ENCODE measurements at places on chromosomes 3 and 15.
A peak's percentile ranks its signal among the peaks of the same experiment; 100 is the strongest.

- DNase-seq, result no peak
Observed at GRCh38 chr3:46844881-46845312, 18.3 kb downstream of the MYL3 start.

DNA sequence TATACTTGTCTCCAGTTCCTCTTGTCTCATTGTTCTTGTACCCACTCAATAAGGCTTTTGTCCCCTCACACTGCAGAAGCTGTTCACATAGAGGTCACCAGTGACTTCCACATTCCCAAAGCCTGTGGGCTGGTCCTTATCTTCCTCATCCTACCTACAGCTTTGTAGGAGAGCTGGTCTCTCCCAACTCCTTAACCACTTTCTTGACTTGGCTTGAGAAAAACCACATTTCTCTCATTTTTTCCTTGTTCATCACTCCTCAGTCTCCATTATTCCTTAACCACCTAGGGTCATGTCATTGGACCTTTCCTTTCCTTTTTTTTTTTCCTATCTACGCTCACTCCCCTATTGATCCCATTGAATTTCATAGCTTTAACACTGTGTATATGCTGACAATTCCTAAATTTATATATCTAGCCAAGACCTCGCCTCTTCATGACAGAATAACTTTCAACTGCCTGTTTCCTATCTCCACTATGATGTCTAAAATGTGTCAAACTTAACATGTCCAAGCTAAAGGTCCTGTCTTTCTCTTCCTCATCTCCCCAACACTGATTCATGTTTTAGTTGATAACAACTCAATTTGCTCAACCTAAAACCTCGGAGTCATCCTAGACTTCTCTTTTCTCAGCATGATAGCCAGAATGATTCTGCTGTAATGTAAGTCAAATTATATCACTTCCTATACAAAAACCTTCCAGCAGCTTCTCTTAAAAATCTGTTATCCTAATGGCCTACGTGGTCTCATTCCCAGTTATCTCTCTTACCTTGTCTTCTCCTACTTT lies 49.5 kb downstream of the CEP63 start:
- no peak for DNase-seq

DNA sequence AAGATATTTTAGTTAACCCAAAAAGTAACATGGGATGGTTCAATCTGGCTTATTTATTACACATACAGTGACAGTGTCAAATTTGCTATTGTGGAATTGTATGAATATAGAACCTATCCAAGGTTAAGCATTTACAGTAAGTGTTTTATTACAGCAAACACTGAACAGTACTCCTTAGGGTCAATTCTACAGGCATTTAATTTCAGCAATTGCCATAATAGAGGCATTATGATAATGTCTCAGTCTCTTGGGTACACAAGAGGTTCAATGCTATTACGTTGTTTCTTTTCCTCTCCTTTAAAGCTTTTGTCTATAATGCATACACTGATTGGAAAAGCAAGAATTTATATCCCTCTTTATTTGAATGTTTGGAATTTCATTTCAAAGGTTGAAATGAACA lies 275.7 kb upstream of the NAALADL2 start:
- DNase-seq, result no peak

- DNase-seq, result peak; percentile 30
Observed at GRCh38 chr3:124559846-124560574, 170.2 kb upstream of the UMPS start.

GRCh38 chr3:45214061-45214680 lies 11.9 kb downstream of the TMEM158 start:
- no peak for DNase-seq

DNA sequence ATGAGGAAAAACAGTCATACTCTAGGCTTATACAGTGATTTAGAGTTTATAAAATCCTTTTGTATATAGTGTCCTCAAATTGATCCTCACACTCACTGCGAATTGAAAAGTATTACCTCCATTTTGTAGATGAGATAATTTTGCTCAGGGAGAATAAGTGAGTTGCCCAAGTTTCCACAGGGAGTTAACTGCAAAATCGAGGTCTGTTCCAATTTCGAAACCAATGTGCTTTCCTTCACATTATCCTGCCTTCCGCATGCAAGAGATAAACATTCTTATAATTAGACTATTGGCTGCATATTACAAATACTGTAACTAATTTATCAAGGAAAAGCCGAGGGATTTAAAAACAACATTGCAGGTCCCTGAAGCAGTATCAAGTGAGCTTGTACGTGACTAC lies 667.0 kb downstream of the SQOR start:
- DNase-seq, result no peak

DNA sequence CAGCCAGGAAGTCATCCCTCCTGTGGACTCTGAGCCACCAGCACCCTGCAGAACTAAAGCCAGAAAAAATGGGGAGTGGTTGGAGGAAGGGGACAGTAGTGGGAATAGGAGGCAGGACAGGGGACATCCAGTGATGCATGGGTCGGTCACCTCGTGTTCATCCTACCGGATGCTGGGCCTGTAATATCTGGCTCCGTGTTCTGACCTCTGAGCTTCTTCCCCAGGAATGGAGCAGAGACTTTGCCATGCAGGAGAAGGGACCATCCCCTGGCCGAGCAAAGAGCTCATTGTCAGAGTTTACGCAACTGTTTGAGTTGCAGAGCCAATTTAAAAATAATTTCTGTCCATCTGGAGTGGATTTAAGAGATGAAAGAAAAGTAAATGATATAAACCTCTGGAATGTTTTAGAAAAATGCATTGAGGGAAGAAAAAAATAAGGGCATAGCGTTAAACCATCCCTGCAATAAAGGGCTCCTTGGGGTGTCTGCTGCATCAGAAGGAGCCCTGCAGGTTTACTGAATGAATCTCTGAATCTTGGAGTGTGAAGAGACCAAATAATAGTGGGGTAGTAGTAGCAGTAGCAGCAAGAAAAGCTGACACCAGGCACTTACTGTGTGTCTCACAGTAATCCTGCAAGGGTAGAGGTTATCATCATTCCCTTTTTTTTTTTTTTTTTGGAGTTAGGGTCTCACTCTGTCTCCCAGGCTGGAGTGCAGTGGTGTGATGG lies 70.9 kb downstream of the AAGAB start:
- no peak for DNase-seq

GRCh38 chr15:66713843-66714508 lies 11.9 kb downstream of the SMAD6 start:
- no peak for DNase-seq

GRCh38 chr3:111907151-111907550 lies 48.1 kb downstream of the PHLDB2 start:
- DNase-seq, result no peak

- no peak for DNase-seq
Observed at GRCh38 chr3:124463234-124463633, 267.0 kb upstream of the UMPS start.

DNA sequence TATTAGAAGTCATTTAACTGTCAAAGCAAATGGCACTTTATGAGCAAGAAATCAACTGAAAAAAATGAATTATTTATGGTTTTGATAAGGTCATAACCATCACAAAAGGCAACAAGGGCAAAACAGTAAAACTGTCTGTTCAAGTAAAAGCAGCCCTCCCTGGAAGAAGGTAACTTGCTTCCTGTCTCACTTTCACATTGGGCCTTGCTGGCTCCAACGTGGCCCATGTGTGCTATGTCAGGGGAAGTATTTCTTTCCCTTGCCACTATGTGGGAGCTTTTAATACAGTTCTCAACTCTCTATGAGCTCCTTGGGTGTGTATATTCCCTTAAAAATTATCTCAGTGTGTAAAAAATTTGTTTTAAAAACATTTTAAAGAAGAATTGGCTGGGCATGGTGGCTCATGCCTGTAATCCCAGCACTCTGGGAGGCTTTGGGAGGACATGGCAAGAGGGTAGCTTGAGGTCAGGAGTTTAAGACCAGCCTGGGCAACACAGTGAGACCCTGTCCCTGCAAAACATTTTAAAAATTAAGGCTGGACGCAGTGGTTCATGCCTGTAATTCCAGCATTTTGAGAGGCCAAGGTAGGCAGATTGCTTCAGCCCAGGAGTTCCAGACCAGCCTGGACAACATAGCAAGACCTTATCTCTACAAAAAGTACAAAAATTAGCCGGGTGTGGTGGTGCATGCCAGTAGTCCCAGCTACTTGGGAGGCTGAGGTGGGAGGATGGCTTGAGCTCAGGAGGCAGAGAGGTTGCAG lies 45.2 kb upstream of the TJP1 start:
- DNase-seq, result no peak

- DNase-seq, result no peak
Observed at GRCh38 chr15:42510258-42511006, 15.0 kb downstream of the SNAP23 start.

- DNase-seq, result no peak
Observed at GRCh38 chr3:17980863-17981262, 238.4 kb upstream of the TBC1D5 start.

DNA sequence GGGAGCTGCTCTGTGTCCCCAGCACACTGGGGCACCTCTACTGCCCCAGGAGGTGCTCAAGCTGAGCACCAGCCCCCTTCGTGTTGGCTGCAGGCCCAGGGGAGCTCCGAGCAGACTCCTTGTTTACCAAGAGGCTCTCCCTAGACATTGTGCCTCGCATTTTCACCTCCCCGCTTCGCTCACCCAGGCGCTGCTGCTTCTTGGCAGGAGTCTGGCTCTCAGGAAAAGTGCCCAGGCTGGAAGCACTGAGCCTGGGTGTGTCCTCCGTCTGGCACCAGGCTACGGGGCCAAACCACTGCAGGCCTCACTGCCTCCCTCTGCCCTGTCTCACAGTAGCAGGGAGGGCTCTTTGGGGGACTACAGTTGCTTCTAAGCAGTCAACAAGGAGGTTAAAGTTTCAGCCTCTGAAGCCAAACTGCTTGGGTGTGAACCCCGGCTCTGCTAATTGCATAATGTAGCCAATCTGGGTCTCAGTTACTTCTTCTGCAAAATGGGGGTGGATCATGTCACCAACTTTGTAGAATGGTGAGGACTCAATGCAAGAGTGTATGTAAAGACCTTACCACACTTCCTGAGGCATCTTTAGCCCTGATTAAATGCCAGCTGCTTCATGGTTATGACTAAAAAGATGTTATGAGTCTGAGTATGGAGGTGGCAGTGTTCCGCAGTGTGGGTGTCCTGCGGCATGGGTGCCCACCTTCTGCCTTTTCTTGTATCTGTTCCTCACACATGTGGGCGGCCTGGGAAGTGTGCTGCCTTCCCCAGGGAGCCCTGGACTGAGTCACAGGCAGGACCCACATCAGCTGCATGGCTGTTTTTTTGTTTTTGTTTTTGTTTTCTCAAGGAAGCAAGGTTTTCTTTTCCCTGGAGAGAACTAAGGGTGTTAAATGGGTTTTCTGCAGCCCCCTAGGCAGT lies 88.9 kb downstream of the CLSTN2 start:
- DNase-seq, result no peak

DNA sequence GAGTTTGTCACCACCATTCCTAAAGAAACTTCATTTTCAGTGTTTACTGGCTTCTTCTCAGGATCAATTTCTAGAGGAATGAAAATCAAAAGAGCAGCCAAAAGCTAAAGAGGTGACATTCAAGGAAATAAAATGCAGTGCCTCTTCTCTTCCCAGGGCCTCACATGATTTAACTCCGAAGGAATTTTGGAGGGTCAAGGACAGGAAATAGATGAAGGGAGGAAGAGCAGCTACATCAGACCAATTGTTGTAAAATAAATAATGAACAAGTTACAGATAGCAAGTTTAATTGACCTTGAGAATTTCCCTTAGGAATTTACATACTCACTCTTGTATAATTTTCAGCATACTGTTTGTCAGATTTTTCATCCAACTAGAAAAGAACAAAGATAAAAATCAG lies 78.1 kb downstream of the LRRFIP2 start:
- no peak for DNase-seq

GRCh38 chr3:42062464-42062863 lies 28.7 kb upstream of the TRAK1 start:
- DNase-seq, result no peak

- no peak for DNase-seq
Observed at GRCh38 chr3:87503900-87504498, 227.6 kb upstream of the POU1F1 start.

- no peak for DNase-seq
Observed at GRCh38 chr3:64267721-64268604, 42.7 kb upstream of the PRICKLE2 start.

GRCh38 chr3:47432673-47433072 lies 43.1 kb downstream of the SCAP start:
- no peak for DNase-seq

DNA sequence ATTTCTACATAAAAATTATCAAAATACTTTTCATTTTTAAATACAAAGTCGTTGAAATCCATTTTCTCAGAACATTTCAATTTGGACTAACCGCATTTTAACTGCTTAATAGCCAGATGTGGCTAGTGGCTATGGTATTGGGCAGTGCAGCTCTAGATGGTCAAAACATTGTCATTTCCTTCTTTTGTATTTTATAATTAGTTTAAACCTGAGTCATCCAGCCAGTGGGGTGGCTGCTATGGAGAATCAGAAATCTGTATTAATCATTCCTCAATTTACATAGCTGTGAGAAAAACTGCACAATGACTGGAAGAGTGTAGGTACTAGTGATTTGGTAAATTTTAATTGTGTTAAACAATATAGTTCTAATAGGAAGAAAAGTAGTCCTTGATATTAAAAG lies 245.3 kb downstream of the PDZRN3 start:
- no peak for DNase-seq

DNA sequence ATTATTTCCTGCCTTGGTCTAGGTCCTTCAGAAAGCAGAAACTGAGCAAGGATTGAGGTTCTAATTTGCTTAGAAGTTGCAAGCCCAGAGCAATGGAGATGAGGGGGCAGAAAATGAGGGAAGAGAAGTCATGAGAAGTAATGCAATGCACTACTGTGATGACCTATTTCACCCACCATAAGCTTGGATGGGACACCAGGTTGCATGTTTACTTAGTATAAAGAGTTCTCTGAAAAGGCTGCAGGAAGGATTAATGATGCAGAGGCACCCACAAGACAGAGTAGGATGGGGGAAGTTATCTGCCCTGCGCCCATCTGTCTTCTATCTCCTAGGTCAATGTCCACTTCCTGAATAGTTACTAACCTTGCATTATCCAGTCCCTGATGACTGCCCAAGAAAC lies 84.8 kb upstream of the SNRK start:
- DNase-seq, result no peak

GRCh38 chr3:138442433-138442832 lies 8.0 kb downstream of the ESYT3 start:
- DNase-seq, result no peak

GRCh38 chr3:7640787-7641186 lies 779.9 kb downstream of the GRM7 start:
- no peak for DNase-seq

Measured in T follicular helper cell (primary cell).